Brain pericyte (primary cell): ENCODE measurements at places on chromosomes 11 and 22.

DNA sequence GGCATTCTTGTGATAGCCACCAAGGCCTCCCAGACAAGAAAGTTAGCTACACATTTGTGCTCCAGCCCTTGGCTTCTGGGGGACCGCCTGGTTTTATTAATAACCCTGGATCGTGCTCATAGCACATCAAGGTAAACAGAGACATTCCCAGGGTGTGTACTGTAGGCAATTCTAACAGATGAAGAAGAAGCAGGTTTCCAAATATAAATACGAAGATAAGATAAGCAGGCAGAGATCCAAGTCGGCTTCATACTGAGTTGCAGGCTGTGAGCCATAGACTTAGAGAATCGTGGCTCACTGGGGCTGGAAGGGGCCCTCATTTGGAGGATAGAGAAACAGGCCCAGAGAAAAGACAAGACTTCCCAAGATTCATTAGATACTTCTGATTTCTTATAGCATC is 131.4 kb downstream of the TENM4 start:
- no peak for DNase-seq

- DNase-seq = no peak
These were observed 164.6 kb downstream of the ST3GAL4 start for GRCh38 chr11:126519764-126520734.

GRCh38 chr11:63023841-63024648 is 8.4 kb upstream of the SLC22A8 start:
- DNase-seq = peak; percentile 47

GRCh38 chr11:95121698-95122097 is 32.1 kb downstream of the ENDOD1 start:
- no peak for DNase-seq

- no peak for DNase-seq
These were observed 65.5 kb downstream of the GGTLC2 start for GRCh38 chr22:22709719-22710445.

GRCh38 chr11:74468521-74468920 is 1.2 kb upstream of the KCNE3 start:
- no peak for DNase-seq
